NCI-H774 (cell line): ENCODE measurements at places on chromosomes 16 and 17.

DNA sequence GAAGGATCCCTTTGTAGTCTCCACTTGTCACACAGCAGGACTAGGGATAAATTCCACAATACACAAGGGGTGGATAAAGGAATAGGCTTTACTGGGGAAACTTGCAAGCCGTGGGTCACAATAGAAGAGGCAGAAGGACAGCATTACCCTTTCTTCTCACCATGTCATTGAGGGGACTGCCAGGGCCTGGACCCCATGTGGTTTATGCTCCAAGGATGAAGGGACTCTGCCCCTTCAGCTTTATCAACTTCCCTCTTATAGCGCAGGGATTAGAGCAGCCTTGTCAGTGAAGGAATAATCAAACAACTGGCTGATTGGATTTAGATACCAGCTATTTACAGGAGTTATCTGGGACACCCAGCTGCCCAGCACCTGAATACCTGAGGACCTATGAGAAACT lies 89.8 kb downstream of the HS3ST2 start:
- DNase-seq: no peak

GRCh38 chr17:6021011-6021400 lies 49.2 kb upstream of the WSCD1 start:
- DNase-seq: no peak

GRCh38 chr17:69625474-69625873 lies 211.0 kb downstream of the MAP2K6 start:
- DNase-seq: no peak

DNA sequence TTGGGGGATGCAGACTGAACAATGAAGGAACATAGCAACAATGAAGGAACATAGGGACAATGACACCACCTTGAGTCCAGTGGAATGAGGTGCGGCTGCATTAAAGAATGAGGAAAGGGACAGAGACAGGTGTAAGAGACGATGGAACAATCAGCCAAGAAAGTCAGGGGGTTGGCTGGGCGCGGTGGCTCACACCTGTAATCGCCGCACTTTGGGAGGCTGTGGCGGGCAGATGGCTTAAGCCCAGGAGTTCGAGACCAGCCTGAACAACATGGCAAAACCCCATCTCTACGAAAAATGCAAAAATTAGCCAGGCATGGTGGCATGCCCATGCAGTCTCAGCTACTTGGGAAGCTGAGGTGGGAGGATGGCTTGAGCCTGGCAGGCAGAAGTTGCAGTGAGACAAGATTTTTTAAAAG lies 13.6 kb upstream of the CBFB start:
- DNase-seq: no peak

DNA sequence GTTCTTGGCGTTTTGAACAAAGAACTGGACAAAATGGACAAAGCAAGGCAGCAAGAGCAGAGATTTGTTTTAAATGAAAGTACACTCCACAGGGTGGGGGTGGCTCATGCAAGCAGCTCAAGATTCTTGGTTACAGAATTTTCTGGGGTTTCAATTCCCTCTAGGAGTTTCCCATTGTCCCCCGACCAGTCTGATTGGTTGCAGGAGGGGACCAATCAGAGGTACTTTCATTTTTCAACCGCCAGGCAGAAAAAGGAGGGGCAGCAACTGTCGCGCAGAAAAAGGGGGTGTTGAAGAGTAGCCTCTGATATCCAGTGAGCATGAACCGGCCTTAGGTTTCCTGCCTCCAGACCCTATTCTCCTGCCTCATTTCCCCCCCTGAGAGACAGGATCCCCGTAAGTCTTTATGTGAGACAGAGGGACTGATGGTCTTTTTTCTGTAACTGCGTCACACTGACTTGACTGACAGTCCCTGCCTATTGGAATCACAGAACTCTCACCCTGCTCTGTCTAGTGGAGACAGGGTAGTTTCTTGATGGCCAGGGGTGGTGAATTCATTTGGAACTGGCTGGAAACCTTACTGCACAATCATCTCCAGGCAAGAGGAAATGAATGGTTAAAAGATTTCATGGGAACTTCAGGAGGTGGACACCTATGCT lies 59.4 kb upstream of the ALOX12 start:
- DNase-seq: no peak

GRCh38 chr17:27466743-27467375 lies 10.6 kb downstream of the KSR1 start:
- DNase-seq: no peak

DNA sequence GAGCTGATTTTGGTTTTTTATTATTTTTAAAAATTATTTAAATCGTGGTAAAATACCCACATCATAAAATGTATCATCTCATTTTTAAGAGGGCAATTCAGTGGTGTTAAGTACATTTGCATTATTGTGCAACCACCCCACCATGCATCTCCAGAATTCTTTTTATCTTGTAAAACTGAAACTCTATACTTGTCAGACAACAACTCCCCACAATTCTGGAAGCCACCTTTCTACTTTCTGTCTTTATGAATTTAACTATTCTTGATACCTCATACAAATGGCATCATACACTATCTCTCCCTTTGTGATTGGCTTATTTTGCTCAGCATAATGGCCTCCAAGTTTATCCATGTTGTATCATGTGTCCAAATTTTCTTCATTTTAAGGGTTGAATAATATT lies 97.9 kb downstream of the HS3ST3B1 start:
- DNase-seq: no peak

DNA sequence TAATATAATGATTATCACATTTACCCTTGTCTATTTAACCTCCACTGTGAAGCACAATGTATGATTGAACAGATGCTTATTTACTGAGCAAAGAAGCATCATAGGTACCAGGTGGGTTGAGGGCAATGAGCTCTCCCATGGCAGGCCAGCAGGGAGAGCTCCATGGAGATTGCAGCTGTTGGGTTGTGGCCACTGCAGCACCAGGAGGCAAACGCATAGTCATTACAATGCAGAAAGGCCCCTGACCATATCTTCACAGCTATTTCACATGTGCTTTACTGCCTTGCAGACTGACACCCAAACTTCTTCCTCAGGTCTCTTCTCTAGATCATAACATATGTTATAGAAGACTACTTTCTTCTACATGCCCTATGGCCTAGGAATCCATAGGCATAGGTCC lies 75.0 kb downstream of the MMD start:
- no peak for DNase-seq

DNA sequence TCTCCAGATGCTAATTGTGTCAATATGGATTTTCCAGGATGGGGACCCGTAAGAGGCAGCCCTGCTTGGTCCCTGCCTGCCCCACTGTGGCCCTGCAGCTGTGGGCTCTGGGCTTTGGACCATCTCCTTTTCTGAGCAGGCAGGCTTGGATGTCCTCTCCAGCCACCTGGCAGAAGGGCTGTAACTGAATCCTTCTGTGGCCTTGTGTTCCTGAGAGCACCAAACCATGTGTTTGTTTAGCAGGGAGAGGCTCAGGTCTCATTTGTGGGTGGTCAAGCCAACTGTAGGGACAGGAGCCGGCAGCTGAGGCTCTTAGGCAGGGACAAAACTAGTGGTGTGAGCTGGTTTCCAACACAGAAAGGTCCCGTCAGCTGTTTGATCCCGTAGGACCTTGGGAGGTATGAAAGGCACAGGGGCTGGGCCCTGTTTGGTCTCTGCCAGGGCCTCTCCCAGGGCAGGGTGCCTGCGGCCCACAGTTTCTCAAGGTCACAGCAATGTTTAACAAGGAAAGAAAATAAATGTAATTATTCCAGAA lies 18.5 kb downstream of the SEC14L5 start:
- DNase-seq: no peak

- no peak for DNase-seq
Observed at GRCh38 chr17:50125420-50125997, 4.5 kb downstream of the SAMD14 start.

DNA sequence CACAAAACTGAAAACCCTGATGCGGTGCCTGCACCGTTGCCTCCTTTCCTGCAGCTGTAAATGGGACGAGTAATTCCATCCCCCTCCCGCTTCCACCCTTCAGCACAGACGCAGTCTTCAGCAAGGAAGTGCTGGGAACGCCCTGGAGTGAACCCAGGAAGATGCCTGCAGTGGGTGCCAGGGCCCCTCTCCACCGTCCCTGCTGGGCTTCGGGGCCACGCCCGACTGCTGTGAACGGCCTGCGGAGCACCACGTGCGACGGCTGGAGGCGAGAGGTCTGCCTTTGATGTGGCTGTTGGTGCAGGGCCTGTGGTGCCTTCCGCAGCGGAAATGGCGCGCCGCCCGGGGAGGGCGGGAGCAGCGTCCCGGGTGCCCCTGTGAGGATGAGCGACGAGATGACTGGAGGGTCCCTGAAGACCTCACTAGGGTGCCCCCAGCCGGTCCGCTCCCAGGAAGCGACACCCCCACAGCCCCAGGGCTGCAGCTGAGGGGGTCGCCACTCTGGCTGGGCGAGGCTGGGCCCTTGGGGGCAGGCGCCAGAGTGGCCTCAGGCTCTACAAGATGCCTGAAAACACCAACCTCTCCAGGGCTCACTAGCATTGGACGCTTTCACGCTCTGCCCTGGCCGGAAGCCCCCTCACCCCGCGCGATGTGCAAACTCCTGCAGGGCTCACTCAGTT lies 749 bp upstream of the MC1R start:
- DNase-seq: no peak

GRCh38 chr17:55549140-55549539 lies 37.9 kb upstream of the SMIM36 start:
- peak; percentile 23 for DNase-seq

GRCh38 chr17:58985971-58986370 lies 120.7 kb downstream of the TRIM37 start:
- DNase-seq: no peak

- DNase-seq: no peak
Observed at GRCh38 chr16:10202649-10203048, 20.4 kb upstream of the GRIN2A start.

GRCh38 chr17:9016941-9017552 lies 4.3 kb upstream of the NTN1 start:
- DNase-seq: no peak

DNA sequence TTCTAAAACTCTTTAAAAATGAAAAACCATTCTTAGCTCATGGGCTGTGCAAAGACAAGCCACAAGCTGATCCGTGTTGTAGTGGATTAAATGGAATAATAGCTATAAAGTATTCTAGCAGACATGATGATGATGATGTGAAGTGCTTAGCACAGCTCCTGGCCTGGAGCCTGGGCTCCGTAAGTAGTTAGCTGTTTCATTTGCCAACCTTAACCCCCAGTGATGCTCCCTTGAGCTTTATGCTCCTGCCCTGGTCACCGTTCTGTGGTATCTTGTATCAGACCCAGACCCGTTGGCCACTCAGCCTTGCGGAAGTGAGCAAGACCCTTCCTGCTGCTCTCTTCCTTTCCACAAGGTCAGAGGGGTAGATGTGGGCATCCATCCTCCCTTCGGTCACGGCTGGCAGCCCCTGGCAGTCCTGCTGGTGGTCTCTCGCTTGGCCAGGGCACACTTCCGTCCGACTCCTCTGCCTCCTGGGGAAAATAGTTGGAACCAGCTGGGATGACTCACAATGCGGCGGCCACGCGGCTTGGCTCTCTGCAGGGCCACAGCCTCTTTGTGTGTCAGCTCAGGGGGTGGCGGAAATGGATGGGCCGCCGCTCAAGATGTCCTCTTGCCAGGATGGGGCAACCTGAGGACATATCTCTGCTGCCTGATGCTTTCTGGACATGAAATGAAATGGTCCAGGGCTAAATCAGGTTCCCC lies 79.1 kb downstream of the GPR139 start:
- DNase-seq: no peak

- no peak for DNase-seq
Observed at GRCh38 chr17:20989991-20990855, 52.6 kb downstream of the USP22 start.

GRCh38 chr17:65362826-65363225 lies 198.6 kb downstream of the AXIN2 start:
- DNase-seq: no peak

DNA sequence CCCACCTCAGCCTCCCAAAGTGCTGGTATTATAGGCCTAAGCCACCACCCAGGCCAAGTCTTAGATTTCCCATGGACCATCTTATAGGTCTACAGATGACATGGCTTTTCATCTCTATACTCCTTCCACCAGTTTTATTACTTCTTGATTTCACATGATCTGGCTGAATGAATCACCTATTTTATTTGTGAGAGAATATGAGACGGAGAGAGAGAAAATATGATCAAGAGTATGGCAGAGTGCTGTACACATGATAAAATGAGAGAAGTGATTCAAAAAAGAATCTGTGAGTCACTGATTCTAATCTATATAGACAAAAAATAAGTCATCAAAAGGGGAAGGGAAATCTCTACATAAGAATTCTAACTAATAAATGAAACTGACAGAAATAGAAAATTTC lies 13.7 kb downstream of the ACSM1 start:
- no peak for DNase-seq

DNA sequence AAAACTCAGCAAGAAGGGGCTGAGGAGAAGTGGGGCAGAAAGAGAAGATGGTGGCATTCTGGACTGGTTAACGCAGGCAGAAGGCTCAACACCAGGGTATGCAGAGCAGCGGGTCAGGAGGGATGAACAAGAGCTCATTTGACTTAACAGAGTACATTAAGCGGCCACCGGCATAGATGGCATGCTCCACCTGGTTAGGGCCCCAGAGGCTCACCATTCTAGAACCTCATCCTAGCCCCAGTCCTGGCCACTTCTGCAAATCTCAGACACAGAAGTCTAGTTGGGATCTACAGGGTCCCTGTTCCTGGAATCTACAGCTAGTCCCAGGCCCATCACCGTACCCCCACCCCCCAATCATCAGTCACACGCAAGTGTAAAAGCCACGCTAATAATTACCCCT lies 1.7 kb upstream of the MYO1C start:
- no peak for DNase-seq

DNA sequence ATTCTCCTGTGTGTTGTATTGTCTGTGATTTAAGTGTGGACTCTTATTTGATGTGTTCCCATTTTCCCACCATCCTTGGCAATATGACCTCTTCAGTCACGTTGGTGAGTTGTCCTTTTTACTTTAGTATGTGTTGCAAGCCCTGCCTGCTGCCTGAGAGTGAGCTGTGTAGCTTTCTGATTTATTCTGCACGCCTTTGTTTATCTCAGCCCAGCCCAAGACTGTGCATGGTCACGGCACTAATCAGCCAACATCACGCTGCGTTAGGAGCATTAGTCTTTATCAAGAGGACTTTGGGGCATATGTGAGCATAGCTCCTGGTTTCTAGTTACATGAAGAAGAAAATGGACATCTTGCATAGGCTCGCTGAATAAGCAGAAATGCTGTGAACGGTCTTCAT lies 6.0 kb downstream of the TOM1L1 start:
- DNase-seq: no peak

- DNase-seq: no peak
Observed at GRCh38 chr17:53321651-53322050, 501.1 kb upstream of the KIF2B start.

DNA sequence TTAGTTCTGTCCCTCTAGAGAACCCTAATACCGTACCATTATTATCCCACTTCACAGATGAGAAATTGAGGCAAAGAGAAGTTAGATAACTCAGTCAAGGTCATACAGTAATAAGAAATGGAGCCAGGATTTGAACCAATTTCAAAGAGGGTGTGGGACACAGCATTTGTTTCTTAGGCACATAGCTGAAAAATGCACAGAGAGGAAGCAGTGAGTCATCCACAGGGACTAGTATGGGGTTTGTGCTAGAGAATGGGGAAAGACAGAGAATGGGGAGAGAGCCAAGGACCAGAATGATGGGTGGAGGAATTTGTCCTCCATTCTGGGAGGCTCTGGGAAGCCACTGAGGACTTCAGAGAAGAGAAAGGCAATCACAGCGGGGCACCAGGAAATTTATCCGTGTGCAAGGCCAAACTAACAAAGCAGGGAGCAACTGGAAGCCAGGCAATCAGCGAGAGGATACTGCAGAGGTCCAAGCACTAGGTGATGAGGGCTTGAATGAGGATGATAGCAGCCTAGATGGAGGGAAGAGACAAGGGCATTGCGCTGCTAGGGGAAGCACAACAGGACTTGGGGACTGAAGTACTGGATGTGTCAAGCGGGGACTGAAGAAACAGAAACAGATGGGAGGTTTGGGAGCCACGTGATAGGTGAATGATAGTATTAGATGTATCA lies 78.1 kb upstream of the ZFHX3 start:
- DNase-seq: no peak
